HCT116 (cell line): ENCODE measurements at places on chromosomes 7 and 10. TPM values are rescaled to one million over a fixed set of nuclear protein-coding genes. Genes with fewer than 3 reads are reported as not detected.

KRIT1 gene
- total RNA-seq: 32.4 TPM

PVRIG gene
- total RNA-seq: 0.30 TPM

ANKRD30A gene
- total RNA-seq: not detected

PLA2G12B gene
- total RNA-seq: not detected

SPDYE5 gene
- not detected for total RNA-seq

CCL24 gene
- not detected for total RNA-seq

- peaks cover 19% of the 10 kb centered on the region for H3K27me3 ChIP-seq
- no peak overlapping the region for H3K27ac ChIP-seq
- DNase-seq: no peak
- H3K36me3 ChIP-seq: no peaks in the 10 kb centered on the region
- no peaks in the 10 kb centered on the region for H3K4me1 ChIP-seq
- no peak overlapping the region for H3K4me3 ChIP-seq
Measured at GRCh38 chr10:75616874-75617478, 185.6 kb downstream of the LRMDA start.

DNA sequence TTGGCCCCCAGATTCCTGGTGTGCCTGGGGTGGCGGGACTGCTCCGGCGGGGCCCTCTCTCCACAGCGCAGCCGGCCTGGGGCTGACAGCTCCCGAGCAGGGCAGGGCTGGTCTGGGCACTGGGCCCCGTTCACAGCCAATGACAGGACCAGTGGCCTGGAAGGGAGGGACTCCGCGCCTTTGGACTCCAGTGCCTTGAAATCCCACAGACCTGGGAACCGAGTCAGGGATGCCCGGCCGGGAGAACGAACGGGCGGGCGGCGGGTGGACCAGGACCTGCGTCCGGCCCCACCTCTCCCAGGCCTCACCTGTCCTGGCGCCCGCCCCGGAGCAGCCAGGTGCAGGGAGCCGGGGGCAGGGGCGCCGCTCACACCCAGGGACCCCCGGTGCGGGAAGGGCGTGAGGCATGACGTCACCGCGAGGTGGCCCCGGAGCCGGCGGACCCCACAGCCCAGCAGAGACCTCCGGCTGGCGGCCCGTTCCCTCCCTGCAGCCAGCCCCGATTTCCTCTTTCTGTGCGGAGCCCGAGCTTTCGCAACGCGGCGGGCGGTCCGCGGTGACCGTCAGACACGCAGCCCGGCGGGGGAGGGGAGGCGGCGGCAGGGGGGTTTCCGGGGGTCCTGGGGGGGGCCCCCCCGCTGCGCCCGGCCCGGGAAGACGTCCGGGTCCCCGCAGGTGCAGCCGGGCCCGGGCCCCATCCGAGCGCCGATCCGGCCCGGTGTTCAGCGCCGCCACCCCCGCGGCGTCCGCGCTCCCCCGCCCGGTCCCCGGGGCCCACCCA, 743 bp downstream of the ADAP1 start:
- peaks cover 8% of the 10 kb centered on the region; the same call in 1 of the 2 replicates for H3K4me1 ChIP-seq
- peak overlapping the region; percentile 69 for H3K4me3 ChIP-seq
- no peak for DNase-seq
- H3K27me3 ChIP-seq: no peaks in the 10 kb centered on the region
- H3K36me3 ChIP-seq: no peaks in the 10 kb centered on the region
- H3K27ac ChIP-seq: peak overlapping the region; percentile 65

DNA sequence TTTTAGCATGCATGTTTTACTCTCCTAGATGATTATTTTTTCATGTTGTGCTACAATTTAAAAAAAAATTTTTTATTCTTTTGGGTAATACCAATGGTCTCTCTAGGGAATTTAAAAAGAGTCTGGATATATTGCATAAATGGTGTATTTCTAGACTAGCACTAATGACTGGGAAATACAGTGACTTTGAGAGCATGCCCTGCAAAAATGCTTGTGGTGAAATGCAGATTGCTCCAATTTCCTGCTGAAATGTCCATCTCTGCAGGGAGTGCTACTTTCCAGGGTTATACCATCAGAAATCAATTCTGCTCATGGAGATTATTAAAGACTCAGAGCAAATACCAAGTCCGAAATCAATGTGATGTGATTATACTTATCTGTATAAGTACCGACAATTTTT, 186.1 kb downstream of the PRKG1 start:
- no peak overlapping the region for H3K4me3 ChIP-seq
- H3K27me3 ChIP-seq: peaks cover 21% of the 10 kb centered on the region; the same call in 1 of the 2 replicates
- no peaks in the 10 kb centered on the region for H3K36me3 ChIP-seq

DNA sequence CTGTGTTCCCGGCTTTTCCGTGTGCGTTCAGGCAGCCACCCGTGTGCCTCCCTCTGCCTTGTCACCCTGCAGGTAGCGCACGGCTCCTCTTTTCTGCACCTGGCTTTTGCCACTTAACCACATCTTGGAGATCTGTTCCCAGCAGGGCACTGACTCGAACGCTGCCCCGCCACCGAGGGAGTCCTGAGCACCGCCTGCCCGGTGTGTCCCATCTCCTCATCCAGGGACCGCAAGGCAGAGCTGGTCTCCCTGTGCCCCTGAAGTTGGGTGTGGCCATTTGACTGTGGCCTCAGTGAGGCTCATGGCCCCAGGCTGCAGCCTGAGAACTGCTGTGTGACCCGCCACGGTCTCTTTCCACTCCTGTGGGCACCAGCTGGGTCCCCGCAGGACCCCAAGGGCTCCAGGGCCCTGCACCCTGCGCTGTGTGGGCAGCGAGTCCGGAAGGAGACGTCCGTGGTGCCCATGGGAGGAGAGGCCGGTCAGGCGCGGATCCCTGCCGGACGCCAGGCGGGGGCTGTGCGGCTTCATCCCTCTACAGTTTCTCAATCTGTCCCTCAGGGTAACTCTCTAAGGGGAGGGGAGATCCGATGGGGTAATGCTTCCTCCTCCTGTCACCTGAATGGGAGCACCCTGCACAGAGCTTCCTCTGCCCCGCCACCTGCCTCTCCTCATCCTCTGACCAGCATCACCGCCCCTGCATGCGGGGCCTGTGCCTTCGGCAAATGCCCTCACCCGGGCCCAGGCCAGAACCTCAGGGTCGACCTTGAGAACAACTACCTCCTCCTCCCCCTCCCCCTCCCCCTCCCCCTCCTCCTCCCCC, 1.8 kb upstream of the INTS1 start:
- peaks cover 43% of the 10 kb centered on the region for H3K4me1 ChIP-seq
- peak overlapping the region; percentile 79 for H3K27ac ChIP-seq
- H3K36me3 ChIP-seq: peaks cover 11% of the 10 kb centered on the region
- H3K27me3 ChIP-seq: no peaks in the 10 kb centered on the region
- DNase-seq: no peak

DNA sequence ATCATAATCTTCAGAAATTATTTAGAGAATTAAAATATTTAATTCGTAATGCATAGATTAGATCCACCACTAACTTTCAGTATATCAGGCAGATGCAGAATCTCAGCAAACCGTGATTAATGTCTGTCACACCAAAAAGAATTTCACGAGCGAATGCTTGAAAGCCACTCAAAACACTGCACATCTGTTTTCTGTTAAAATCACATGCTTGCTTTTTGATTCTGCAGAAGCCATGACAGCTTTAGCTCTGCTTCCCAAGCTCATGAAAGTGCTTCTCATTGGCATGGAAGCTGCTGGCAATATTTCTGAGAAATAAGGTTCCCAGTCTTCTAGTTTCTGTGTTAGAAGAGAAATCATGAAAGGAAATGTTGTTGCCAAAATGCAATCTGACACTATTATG, 837.8 kb upstream of the LRRN3 start:
- no peaks in the 10 kb centered on the region for H3K4me1 ChIP-seq
- no peaks in the 10 kb centered on the region for H3K27me3 ChIP-seq
- no peak overlapping the region for H3K27ac ChIP-seq
- H3K36me3 ChIP-seq: no peaks in the 10 kb centered on the region
- no peak overlapping the region for H3K4me3 ChIP-seq

DNA sequence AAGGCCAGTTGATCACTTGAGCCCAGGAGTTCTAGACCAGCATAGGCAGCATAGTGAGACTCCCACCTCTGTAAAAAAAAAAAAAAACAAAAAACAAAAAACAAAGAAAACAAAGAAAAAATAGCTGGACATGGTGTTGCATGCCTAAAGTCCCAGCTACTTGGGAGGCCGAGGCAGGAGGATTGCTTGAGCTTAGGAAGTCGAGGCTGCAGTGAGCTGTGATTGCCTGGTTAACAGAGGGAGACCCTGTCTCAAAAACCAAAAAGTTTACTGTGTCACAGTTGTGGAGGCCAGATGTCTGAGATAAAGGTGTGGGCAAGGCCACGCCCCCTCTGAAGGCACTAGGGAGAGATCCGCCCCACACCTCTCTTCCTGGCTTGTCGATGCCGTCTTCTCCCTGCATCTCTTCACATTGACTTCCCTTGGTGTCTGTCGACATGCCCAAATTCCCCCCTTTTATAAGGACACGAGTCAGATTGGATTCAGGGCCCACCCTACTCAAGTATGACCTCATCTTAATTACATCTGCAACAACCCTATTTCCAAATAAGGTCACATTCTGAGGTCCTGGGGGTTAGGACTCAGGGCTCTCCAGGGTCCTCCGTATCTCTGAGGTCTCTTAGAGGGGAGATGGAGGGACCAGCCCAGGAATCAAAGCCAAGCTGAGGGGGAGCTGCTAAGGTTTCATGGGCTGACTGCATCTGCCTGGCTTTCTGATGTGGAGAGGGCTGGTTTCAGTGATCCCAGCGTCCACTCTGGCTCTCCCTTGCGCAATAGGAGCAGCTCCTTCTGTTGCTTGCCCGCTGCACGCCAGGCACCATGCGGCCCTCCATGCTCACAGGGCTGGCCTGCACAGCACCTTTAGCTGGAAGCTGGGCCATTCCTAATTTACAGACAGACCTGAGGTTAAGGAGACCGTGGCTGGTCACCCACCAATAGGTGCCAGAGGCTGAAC, 23.1 kb downstream of the AGAP3 start:
- no peak overlapping the region for H3K27ac ChIP-seq
- peaks cover 28% of the 10 kb centered on the region for H3K4me1 ChIP-seq
- peaks cover 2% of the 10 kb centered on the region; the same call in 1 of the 2 replicates for H3K36me3 ChIP-seq
- DNase-seq: no peak
- H3K27me3 ChIP-seq: no peaks in the 10 kb centered on the region

DNA sequence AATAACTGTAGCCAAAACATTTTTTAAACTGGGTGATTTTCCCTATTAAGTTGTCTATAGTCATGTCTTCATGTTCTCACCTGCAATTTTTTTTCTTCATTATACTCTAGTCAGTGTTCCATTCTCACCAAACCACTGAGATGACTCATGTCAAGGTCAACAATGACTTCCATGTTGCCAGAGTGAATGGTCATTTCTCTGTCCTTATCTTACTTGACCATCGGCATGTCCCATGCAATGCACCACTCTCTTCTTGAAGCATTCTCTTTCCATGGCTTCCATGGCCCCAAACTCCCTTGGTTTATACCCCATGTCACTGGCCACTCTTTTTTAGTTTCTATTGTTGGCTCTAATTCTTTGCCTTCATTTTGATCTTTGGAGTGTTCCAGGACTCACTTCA, 173.9 kb downstream of the PPP1R17 start:
- no peak overlapping the region for H3K27ac ChIP-seq
- no peak overlapping the region for H3K4me3 ChIP-seq
- no peaks in the 10 kb centered on the region for H3K4me1 ChIP-seq

DNA sequence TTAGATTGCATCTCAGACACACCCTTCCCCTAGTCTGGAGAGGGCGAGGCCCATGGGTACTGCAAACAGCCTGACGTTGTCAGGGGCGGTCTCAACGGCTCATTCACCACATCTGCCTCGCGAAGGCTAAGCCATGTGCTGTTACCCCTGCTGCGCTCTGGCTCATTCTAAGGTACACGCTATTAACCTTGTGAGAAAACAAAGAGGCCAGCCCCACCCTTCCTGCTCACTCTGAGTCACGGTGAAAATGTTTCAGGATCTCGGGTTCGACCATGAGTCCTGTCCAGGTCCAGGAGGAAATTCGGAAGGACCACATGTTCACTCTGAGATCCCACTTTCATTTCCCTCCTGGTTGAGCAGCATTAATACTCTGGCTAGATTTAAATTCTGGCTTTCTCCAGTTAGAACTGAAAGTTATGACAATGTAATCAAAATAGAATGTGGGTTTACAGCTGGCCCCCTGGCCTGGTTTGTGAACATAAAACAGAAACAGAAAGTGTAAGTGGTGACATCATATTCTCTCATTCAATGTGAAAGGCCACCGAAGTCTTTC, 55.2 kb downstream of the EGFR start:
- no peaks in the 10 kb centered on the region for H3K36me3 ChIP-seq
- H3K27me3 ChIP-seq: no peaks in the 10 kb centered on the region
- H3K4me1 ChIP-seq: peaks cover 94% of the 10 kb centered on the region
- H3K27ac ChIP-seq: peak overlapping the region; percentile 75

DNA sequence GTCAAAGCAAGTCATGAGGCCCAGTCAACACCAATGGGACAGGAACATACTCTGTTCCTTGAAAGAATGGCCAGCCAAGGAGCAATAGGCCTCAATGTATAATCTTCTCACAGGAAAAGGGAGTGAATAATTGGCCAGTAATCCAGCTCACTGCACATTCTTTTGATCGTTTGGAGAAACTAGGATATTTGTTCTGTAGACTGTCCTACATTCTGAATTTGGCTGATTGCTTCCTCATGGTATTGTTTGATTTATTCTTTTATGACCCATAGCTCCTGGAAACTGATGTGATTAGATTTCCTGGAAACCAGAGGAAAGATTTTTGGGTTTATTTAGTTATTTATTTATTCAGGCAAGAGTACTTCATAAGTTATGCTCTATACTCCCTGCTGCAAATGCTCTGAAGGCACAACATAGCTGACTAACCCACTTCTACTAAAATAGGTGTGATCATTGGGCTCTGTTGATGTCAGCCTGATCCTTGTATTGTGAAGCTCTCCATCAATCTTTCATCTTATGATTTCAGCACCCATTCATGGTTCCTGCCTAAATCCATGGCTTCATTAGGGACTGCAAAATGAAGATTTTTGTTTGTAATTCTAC, 745.2 kb downstream of the SUGCT start:
- H3K36me3 ChIP-seq: no peaks in the 10 kb centered on the region
- no peak overlapping the region for H3K4me3 ChIP-seq
- H3K4me1 ChIP-seq: no peaks in the 10 kb centered on the region; the same call in 1 of the 2 replicates
- no peaks in the 10 kb centered on the region for H3K27me3 ChIP-seq
- no peak overlapping the region for H3K27ac ChIP-seq
- no peak for DNase-seq
